ENCODE measurements at places on chromosomes 3 and 15.

DNA sequence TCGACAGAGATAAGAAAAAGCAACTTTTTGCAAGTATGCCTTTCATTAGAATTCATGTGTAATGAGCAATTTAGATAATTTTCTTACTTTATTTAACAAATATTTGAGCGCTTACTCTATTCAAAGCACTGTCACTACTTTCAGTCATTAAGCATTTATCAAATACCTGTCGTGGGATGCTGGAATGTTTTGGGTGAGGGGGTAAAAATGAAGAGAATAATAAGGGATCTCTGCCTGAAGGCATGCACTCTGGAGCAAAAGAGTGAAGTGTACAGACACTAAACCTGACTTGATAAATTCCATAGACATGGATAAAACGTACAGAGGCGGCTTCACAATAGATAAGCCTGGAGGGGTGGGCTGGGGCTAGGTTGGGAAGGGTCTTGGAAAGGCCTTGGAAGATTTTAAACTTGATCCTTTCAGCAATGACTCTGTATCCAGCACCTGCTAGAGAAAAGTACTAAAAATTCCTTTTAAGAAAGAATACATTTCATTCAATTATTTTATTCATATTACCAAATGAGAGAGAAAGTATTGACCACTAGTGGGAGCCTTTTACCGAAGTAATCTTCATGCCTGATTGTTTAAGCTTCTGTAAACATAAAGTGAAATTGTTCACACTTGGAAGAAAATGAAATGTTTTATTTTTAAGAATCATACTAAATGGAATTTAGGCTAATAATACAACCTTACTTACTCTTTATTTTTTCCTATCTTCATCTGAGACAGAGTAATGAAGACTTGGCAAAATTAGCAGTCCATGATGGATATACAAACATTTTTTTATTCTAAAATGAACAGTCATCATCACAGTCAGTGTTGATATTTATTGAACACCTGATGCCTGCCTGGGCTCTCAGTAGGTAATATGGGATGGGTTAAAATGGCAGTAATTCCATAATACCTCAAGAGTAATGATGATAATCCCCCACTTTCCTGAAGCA is 113.2 kb downstream of the PPP2R3A start:
- no peak for DNase-seq

DNA sequence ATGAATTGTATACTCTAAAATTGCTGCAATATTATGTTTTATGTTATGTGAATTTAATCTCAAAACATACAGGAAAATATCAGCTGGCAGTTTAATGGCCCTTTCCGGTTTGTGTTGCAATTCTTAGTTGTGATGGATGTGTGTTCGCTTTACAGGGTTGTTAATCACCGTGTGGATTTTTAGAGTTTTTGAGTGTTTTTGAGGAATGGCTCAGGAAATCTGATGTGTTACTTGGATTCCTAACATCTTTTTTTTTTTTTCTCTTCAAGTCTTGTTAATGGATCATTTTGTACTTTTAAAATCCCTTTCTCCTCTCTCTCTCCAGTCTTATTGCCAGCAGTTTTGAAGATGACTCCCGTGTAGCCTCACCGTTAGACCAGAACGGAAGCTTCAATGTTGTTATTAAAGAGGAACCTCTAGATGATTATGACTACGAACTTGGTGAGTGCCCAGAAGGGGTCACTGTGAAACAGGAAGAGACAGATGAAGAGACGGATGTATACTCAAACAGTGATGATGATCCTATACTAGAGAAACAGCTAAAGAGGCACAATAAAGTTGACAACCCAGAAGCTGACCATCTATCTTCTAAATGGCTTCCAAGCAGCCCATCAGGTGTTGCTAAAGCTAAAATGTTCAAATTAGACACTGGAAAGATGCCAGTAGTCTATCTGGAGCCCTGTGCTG is 35.7 kb downstream of the MGA start:
- no peak for DNase-seq

DNA sequence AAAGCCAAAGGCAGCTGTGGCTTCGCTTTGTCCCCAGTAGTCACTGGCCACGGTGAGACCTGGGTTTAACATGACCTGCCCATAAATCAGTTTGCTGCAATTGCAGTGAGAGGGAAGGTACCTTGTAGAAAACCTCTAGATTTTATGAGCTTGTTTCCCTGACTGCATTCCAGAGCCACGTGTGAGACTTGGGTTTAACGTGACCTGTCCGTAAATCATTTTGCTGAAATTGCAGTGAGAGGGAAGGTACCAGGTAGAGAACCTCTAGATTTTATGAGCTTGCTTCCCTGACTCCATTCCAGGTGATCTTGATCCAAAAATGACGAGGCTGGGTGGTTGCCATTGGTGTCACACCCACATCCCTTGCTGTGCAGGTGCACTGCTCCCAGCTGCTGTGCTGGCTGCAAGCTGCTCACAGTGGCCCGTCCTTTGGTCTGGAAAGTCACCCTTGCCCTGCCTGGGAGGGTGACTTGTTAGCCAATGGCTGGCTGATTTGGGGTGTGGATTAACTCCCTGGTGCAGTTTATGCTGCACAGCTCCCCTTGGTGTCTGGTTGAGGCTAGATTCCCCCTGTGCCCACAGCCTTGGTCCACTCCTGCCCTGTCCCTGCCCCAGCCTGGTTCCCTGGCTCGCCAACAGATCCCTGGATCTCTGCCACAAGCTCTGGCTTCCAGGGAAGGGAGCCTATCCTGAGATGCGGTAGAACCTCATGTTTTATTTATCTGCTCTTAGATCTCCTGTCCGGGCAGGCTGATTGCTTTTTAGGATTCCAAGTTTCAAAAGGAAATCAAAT is 192.7 kb upstream of the CTDSPL start:
- no peak for DNase-seq

DNA sequence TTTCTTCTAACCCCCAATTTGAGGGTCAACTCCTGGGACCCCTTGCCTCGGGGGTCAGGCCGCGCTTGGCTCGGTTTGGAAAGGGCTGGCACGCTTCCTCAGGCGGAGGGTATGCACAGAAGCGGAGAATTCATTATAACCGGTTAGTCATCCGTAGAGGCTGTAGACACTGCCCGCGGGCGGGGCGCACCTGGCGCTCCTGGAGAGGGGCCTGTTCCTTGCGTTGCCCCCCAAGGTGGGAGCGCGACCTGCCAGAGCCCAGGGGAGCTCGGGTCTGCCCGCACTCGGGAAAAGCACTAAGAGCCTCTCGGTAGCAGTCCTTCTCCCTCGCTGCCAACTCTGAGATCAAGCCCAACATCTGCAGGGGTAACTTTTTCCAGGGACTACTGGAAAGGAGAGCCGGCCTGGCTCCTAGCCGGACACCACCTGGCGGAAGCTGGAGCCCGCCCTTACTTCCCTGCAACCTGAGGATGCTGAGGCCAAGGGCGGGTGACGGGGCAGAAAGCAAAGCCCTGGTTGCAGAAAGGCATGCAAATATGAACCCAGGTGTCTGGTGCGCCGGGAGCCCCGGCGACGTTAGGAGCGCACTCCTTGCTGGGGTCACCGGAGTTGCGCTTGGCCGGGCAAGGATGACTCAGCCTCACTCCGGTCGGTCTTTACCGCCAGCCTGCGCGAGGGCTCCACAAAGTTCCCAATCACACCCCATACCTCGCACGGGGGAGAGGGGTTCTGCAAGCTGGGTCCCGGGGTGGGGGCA is 1.5 kb upstream of the CACNA2D3 start:
- no peak for DNase-seq

GRCh38 chr3:48474619-48475018 is 28.1 kb downstream of the ATRIP start:
- DNase-seq = no peak

GRCh38 chr3:184039414-184039813 is 7.9 kb downstream of the HTR3D start:
- no peak for DNase-seq

DNA sequence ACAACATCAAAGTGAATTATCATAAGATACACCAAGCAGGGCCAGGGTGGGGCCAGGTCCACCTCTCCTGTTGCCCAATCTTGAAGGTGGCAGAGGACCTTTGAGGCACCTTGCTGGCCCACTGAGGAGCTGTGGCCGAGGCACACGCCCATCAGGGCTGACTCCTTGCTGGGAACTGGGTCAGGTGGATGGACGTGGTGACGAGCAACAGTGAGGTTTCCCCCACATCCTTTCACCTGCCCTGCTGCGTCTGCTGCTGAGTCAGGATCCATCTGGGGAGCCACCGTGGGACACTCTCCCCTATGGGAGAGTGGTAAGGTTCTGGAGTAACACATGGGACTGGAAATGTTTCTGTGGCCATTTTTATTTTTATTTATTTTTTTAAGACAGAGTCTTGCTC is 17.3 kb upstream of the FURIN start:
- DNase-seq = no peak

DNA sequence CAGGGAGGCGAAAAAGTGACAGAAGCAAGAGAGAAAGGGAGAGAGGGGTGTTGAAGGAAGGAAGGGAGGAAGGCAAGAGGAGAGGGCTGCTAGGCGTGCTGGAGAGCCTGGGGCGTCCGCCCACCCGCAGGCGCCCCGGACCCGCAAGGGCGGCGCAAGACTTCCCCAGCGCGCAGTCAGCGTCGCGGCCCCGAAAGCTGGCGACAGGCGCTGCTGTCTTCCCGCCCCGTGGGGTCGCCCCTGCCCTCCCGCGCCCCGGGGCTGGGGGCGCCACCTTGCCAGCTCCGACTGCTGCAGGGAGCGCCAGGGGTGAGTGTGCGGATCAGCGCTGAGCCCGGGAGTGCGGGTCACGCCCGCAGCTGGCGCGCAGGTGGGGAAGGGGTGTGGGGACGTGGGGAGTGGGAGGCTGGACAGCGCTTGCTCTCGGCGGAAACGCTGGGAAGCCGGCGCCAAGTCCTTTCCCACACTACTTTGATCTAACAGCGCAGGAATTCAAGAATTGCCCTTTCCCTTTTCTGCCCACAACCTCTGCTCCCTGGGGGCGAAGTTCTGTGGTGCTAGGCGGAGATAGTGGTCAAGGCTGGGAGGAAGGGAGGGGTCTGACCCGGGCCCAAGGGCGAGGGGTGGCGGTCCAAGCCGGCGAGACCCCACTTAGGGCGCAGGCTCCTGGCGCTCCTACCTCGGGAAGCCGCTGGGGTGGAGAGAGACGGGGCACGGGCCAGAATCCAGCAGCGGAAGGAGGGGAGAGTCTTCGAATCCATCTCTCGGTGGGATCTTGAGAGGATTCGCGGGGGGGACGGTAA is 266.1 kb downstream of the CGGBP1 start:
- no peak for DNase-seq

DNA sequence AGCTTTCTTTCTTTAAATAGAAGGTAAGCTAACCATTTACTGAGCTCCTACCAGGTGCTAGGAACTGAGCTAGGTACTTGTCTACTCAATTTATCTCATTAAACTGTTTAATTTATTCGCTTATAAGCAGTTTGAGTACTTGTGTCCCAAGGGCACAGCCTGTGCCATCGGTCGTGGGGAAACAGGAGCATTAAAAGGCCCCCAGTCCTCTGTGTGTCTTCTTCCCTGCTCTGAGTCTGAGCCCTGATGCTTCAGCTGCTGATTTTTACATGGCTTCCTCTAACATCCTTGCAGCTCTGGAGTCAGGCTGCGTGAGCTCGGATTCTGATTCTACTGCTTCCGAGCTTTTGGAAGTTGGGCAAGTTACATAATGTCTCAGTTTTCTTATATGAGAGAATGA is 239.5 kb downstream of the EDEM1 start:
- no peak for DNase-seq

DNA sequence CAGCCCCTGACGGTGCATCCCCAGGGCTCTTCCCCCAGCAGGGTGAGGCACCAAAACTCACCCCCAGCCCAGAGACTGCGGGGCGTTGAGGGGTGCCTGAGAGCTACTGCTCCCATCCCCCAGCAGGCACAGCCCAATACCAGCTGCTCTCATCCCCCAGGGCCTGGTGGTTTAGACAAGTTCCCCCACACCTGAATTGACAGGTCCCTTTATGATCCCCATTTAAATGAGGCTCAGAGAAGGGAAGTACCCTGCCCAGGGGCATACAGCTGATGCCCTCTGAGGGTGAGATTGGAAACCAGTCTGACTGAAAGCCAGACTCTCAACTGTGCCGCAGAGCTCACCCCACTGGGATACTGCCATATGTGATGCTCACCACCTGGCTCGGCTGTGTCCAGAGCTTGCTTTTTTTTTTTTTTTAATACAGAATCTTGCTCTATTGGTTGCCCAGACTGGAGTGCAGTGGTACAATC is 20.1 kb downstream of the DUSP7 start:
- DNase-seq = no peak

GRCh38 chr3:137771401-137772213 is 7.5 kb downstream of the SOX14 start:
- DNase-seq = no peak

- no peak for DNase-seq
These were observed 66.1 kb upstream of the NPHP3 start for GRCh38 chr3:132788301-132788671.

GRCh38 chr3:194561306-194561974 is 71.8 kb downstream of the TMEM44 start:
- no peak for DNase-seq

GRCh38 chr15:57667171-57667849 is 39.2 kb upstream of the POLR2M start:
- no peak for DNase-seq

DNA sequence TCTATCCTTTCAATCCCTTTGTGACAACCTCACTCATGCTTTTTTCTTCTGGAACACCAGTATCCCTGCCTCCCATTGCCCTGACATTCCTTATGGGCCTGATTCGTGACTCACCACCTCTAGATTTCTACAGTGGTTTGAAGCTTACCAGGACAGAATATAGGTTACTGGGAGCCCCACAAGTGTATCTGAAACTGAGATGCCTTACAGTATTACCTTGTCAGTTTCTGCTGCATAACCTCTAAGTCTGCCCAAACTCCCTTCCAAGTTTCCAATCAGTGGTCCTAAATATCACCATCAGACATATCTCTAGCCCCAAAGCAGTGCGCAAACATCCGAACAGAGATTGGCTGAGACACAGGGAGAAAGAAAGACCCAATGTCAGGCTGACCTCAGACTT is 5.6 kb downstream of the CPB1 start:
- DNase-seq = no peak

- DNase-seq = no peak
These were observed 74.6 kb downstream of the GTPBP8 start for GRCh38 chr3:113065336-113065735.

GRCh38 chr3:110734524-110734923 is 337.1 kb upstream of the NECTIN3 start:
- no peak for DNase-seq

DNA sequence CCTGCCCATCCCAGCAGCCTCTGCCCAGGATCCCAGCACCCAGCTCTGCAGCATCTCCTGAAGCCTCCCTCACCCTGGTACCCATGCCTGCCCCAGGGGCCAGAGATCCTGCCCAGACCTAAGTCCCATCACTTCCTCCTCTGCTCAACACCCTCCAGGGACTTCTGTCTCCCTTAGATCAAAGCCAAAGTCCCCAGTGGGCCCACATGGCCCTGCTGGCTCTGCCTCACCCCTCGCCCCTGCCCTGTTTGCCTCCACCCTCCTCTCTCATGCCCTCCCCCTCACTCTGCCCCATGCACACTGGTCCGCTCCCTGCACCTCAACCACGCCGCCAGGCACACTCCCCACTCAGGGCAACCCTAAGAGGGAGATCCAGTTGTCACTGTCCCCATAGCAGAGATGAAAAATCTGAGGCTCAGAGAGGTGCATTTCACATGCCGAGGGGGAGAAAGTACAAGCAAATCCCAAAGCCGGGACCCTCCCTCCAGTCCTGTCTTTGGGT is 146.5 kb downstream of the NUP210 start:
- no peak for DNase-seq
